ENCODE measurements at places on chromosomes 6 and 20. TPM values are rescaled to one million over a fixed set of nuclear protein-coding genes. Genes with fewer than 3 reads are reported as not detected.

DNA sequence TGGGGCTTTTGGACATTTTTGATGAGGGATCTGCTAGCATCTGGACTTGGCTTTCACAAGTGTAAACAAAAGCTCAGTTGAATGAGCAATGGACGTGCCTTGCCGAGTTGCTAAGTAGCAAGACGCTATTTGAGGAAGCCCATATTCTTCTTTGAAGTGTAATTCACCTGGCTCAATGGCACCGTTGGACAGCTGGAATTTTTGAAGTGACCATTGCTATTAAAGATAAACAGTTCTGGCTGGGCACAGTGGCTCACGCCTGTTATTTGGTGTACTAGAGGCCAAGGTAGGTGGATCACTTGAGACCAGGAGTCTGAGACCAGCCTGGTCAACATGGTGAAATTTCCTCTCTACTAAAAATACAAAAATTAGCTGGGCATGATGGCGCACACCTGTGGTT lies 88.8 kb upstream of the SOX4 start:
- no peak for DNase-seq

GRCh38 chr6:41743406-41744235 lies 3.6 kb downstream of the PGC start:
- no peak for DNase-seq

GRCh38 chr20:48760403-48760983 lies 67.3 kb downstream of the PREX1 start:
- no peak for DNase-seq

DNA sequence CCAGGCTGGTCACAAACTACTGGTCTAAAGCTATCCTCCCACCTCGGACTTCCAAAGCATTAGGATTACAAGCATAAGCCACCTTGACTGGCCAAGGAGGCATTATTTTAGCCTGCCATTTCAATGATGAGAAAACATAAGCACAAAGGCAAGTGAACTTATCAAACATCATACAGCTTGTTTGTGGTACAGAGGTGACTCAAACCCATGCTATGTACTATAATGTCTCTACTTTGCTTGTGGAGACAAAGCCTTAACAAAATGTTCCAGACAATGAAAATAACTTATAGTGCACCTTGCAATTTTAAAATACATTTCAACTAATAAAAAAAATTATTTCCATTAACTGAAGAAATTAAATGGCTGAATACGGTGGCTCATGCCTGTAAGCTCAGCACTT lies 26.2 kb downstream of the HDAC2 start:
- no peak for DNase-seq

Gene MARCKS
- total RNA-seq = 28.4 TPM

- no peak for DNase-seq
These were observed 73.1 kb downstream of the DNAAF9 start for GRCh38 chr20:3334156-3334943.

DNA sequence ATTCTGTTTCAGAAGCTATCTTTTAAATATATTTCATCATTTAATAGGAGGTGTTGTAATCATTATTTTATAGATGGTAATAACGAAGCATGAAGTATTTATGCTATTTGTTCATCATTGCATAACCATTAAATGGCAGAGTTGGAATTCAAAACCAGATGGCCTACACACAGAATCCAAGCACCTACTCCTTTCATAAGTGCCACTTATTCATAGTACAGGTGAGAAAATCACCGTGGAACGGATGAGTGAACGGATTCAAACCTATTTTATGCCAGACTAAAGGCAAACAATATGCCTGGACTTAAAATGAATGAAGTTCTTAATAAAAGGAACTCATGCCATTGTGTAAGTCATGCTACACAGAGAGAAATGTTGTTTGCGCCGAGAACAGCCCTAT lies 397.9 kb upstream of the ADGRB3 start:
- DNase-seq = no peak

DNA sequence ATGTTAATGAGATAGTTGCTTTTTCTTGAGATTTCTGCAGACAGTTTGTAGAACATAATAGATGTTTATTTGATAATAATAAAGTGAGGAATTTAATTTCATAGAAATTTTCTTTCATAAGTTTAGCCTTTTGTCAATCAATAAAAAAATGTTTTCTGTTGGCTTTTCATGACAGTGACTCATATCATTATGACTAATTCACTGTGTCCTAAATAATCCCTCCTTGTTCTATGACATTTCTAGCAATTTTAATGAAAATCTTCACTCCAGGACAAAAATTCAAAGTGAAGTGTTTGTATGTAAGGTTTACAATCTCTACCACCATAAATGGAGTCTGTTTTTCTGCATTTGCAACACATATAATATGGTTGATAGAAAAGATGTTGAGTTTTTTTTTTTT lies 109.9 kb downstream of the UTRN start:
- DNase-seq = no peak

GRCh38 chr20:58851221-58851968 lies 693 bp upstream of the GNAS-AS1 start:
- no peak for DNase-seq

Gene PLA2G7
- 0.14 TPM for total RNA-seq

GRCh38 chr20:36360429-36360828 lies 54.3 kb downstream of the DLGAP4 start:
- DNase-seq = no peak

GRCh38 chr20:17969884-17970409 lies 1.1 kb downstream of the MGME1 start:
- no peak for DNase-seq

Gene PRDM1
- 0.87 TPM for total RNA-seq

Measured in Right ventricle myocardium inferior (tissue), 1 donor.